OCI-LY7 (cell line): ENCODE measurements at places on chromosomes 4 and X.

DNA sequence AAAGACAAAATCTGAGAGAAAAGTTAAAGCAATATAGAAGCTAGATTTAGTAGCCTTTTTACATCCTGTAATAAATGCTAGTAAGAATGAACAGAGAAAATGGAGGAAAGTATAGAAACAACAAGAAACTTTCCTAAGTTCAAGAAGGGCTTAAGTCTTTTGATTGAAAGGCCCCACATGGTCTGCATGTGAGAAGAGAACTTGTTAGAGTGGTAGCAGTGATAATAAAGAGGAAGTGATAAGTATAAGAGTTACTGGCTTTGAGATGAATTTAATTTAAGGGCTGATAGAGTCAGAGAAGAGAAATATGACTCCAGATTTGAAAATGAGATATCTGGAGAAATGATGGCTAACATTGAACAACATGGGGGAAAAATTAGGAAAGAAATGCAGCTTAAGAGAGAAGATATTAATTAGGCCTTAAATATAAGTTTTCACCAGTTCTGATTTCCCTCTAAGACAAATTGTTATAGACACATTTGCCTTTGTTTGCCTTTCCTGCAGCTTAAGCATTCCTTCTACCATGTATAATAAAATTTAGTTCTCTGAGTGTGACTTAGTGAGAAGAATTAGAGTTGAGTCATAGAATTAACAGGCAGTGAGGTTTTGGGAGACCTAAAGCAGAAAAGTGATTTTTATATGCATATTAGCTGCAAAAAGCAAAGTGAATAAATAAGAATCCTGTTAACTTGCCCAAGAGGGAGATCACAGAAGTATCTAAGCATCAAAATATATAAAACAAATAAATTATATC, 18.4 kb downstream of the ZFX start:
- peak; percentile 37 for DNase-seq

- DNase-seq, result no peak
Measured at GRCh38 chr4:16676230-16676770, 222.1 kb downstream of the LDB2 start.

DNA sequence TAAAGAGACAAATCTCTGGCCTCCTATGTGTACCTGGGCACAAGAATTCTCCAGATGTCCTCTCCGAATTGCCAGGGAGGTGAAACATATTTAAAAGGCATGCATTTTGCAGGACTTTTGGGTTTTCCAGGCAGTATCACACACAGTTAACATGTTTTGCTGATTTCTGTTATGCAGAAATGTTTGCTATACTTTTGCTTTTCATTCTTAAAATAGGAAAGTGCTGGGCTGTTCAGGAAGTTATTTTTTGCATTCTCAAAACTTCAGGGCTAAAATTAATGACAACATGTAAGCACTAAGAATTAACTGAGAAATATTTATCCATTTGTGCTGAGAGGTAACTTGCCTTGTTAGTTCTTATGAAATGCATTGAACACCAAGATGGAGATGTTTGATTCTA, 390.7 kb upstream of the CTSO start:
- DNase-seq, result no peak

- no peak for DNase-seq
Measured at GRCh38 chr4:122959441-122959840, 37.0 kb upstream of the NUDT6 start.

- no peak for DNase-seq
Measured at GRCh38 chr4:22942920-22943559, 250.3 kb downstream of the GBA3 start.

DNA sequence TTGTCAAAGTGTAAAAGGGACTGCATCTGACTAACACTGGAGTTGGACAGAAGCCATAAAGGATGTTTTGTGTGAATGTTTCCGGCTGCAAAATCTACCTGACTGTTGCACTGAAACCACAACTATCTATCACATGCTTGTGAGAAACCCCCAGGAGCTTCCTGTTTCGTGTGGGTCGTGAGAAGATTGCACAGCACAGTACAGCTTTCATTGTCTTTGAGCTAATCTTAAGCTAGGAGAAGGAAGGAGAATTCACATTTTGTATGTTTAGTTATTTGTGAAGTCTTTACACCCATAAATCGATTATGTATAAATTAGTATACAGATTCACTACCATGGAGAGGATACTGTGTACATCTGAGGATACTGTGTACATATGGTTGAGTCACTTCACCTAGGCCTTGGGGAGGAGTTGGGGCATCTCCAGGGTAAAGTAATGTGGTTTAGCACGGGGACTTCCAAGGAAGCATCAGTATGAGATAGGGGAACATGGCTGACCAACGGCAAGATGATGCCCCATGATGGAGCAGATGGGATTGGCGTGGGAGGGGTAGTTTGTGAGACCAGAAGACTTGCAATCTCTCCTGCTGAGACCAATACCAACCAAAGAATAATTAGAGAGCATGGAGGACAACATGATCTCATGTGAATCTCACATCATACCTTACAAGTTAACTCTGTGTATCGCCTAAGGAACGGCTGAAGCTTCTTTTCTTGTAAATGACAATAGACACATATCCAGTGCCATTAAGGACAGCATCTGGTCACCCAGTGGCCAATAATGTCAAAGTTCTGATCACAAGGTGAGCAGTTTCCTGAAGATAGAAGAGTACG, 43.1 kb upstream of the FAM9C start:
- peak; percentile 89 for DNase-seq

DNA sequence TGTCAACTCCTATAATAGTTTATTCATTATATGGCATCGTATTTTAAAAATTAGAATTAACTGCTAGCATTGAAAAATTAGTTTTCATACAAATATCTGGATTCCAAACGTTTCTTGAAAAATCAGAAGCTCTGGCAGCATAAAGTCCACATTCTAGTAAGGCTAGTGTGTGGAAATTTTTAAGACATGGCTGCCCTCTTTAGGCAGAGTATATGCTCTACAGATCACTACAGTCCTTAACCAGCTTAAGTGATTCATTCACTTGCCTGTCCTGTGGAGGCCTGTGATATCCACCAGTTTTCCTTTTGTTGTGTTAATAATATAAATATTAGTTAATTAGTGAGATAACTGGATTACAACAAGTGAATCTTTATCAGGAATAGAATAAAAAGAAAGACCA, 287.2 kb downstream of the OPHN1 start:
- DNase-seq, result peak; percentile 2

DNA sequence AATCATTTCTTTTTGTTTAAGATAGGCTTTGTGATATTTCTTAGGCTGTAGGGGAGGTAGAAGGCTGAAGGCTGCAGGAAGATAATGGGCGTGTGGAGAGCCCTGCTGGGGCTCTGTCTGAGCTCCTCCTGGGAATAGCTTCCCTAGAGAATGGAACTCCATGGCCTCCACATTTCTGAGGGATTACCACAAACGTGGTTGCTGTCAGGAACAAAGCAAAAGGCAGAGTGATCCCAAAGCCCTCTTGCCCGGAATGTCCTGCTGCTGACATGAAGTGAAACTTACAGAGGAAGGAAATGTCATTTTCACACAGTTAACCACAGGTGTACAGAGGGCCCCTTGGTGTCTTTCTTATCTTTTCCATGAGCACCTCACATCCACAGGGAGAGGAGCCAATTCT, 89.3 kb downstream of the DDIT4L start:
- no peak for DNase-seq
